H1 (cell line): ENCODE measurements at places on chromosomes 2 and 18.

DNA sequence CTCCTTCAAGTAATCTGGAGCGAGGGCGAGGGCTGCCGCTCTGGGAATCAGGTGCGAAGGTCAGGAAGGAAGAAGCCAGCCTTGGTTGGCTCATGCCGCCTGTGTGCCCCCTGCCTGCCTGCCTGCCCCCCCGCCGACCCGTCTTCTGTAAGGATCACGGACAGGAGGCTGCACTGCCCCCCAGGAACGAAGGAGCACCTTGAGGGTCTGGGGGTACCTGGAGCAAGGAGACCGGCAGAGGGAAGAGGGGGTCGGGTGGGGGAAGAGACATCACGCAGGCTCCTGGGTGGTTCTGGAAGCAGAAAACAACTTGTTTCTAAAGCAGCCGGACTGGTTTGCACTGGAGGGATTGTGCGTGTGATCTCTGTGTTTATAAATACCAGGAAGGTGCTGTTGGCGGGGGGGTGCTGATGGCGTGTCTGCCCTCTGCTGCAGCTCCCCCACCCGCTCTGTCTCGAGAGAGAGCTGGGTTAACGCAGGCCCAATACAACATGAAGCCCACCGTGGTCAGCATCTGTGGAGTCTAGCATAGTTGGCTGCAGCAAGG is 1.7 kb downstream of the FOSL2 start:
- no peak for DNase-seq

- DNase-seq, result no peak
Observed at GRCh38 chr2:23269747-23270146, 115.2 kb upstream of the KLHL29 start.

DNA sequence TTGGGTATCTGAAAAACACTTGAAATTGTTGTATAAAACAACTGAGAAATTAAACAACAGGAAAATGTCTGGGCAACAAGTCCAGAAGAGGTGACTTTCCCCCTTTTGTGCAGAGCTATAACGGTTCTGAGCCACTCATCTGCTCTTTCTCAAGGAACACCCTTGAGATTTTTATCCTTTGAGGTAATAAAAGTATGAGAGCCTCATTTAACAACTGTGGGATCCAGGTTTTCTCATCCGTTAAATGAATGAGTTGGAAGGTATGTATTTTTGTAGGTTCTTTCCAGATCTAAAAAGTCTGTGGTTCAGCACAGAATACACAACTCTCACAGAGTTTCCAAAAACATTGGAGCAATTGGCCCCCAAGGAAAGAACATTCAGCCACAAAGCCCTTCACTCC is 93.0 kb downstream of the ANKRD44 start:
- DNase-seq, result no peak

DNA sequence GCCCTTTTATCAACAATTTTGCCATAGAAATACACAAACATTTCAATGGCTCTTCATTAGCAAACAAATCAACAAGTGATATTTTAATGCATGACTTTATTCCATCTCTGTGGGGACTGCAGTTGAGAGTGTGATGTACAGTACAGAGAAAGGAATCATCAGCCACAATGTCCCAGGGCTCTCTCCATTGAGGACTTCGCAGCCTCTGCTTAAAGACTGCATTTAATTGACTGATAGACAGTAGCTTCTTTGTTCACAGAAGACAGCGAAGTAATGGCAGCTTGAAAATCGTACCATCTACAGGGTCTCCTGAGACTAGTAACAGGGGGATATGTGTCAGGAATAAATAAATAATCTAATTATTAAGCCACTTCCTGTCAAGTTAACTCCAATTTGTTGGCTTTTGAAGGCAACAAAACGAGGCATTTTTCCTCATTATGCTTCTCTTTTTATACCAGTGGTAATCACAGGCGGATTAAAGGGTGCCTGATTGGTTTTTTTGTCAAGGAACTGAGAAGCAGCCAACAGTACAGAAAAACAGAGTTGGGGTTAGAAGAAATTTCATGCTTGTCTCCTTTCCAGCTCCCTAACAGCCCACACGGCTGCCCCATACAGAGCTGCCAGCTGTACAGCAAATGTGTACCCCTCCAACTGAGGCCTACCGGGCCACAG is 164.3 kb downstream of the ZNF521 start:
- no peak for DNase-seq

DNA sequence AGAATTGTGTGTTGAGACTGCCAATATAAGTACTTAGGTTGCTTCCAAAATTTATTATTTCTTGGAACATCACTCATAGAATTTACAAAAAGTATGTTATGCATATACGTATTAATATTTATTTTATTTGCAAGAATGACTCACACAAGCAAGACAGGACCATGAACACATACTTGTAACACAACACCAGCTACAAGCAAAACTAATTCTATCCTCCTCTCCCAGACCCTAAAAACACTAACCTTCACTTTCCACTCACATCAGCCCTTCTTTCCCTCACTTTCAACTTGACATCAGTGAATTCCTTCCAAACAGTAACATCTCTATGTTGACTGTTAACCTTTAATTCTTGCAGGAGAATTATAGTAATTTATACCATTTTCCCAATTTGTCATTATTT is 24.3 kb downstream of the OSBPL1A start:
- no peak for DNase-seq

- DNase-seq, result no peak
Observed at GRCh38 chr2:9974343-9974742, 22.9 kb downstream of the GRHL1 start.

DNA sequence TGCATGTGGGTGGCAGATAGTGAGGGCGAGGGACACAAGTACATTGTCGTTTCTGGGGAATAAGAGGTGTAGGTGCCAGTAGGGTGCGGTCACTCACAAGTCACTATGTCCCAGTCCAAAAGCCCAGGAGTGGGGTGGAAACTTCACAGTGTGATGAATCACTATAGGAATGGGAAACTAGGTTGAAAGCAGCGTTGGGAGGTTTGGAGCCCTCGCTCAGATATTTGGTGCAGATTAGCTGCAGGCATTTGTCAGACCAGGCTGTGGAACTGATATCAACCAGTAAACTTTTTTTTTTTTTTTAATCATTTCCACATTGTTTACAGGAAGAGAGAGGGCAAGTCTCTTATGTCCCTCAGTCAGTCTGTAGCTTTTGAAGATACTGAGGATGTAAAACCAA is 121.8 kb downstream of the CERS6 start:
- DNase-seq, result no peak

DNA sequence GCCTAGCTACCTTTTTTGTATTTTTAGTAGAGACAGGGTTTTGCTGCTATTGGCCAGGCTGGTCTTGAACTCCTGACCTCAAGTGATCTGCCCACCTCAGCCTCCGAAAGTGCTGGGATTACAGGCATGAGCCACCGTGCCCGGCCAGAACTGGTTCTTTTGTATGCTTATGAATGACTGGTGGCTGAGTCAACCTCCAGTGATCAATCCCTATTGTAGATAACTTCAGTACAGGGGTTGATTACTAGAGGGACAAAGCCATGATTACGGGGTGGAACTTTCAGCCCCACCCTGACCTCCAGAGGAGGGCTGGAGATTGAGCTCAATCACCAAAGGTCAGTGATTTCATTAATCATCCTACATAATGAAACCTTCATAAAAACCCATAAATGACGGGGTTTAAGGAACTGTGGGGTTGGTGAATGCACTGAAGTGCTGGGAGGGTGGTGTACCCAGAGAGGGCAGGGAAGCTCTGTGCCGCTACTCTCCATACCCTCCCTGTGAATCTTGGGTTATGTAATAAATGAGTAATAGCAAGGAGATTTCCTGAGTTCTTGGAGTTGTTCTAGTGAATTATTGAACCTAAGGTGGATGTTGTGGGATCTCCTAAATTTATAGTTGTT is 281.8 kb upstream of the CXCR4 start:
- no peak for DNase-seq

DNA sequence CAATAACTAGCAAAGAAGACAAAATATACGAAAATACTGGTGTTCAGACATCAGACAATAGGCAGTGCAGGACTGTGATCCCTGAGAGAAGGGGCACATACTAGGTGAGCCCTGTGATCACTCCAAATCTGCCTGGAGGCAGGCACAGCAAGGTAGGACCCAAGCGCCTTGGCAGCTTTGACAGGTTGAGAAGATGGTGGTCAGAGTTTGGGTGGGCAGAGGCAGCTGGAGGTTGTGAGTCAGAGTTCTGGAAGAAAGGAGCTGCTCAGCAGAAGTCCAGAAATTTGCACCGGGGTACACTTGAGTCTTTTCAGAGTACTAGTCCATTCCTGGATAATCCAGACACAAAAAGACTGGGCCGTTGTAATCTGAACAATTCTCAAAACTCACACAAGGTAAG is 14.0 kb downstream of the KIF1A start:
- no peak for DNase-seq

DNA sequence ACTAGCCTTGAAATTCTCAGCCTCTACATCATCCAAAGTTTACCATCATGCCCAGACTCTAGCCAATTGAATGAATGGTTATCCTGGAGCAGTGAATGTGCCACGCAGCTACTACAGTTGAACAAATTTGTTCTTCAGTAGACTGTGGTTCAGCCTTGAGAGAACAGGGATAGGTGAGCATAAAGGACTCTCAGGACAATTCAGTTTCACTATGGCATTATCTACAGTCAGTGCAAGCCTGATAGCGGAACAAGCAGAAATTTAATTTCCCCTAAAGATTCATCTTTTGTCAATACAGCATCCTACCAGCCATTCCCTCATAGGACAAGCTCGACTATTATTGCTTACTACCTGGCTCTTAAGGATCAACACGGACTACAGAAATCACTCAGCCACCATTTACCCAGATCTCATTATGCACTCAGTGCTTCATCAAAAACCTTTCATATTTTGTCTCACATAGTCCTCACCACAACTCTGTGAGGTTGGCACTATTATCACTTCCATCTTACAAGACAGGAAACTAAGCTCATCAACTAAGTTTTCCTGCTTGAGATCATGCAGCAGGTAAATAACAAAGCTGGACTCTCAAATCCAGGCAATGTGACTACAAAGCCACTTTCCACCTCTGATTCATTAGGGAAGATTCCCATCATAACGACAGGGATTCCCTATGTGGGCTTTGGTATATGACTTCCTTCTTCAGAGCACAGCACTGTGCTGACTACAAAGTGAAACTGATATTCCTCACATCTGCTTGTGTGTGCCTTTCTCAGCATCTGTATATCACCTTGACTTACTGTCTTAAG is 181.5 kb upstream of the ACVR2A start:
- DNase-seq, result no peak

- no peak for DNase-seq
Observed at GRCh38 chr2:132466428-132467028, 49.9 kb downstream of the GPR39 start.

DNA sequence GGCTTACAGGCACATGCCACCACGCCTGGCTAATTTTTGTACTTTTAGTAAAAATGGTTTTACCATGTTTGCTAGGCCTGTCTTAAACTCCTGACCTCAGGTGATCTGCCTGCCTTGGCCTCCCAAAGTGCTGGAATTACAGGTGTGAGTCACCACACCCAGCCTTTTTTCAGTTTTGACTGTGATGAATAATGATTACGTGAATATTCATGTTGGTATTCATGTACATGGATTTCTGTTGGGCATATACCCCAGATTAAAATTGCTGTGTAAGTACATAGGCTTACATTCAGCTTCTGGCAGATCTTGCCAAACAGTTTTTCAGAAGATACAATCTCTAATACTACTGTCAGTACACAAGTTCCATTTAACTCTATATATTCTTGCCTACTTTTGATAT is 20.9 kb downstream of the SLC39A10 start:
- DNase-seq, result no peak

DNA sequence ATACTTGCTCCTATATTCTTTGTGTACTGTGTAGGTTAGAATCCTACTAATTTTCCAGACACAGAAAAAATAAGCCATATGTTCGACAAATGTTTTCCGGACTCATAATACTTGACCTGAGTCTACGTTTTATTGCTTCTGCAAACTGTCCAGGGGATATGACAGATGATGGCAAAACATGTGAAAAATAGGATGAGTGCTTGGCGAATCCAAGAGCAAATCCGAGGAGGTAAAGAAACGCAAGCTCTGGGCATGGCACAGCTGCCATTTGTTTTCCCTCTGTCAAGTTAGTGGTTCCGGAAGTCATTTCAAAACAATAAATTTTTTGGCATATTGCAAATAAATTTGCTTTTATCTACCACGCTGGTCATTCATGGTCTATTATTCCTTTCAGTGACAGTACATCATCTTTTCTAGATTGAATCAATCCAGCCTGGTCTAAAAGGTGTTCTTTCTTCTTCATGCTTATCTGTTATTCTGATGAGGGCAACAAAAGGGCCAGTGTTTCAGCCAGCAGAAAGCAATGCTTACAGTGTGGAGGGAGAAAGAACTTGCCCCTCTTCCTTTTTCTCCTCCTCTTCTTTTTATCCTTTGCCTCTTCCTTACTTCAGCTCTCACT is 476.1 kb upstream of the SOX11 start:
- no peak for DNase-seq

DNA sequence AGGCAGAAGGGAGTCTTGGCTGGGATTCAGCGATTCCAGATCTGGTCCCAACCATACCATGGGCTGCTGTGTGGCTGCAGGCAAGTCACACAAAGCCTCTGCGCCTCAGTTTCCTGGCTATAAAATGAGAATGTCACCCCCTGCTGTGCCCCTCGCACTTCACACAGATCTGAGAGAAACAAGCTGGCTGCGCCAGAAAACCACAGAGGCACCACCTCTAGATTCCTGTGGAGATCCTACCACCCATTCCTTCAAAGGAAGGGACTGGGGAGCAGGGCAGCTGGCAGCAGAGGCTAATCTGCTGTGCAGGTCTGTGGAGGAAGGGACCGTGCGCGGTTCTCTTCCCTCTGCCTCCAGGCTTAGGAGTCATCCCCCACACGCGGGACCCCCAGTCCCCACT is 19.8 kb downstream of the NEURL3 start:
- no peak for DNase-seq

GRCh38 chr2:148745151-148745851 is 100.8 kb downstream of the EPC2 start:
- DNase-seq, result no peak

- no peak for DNase-seq
Observed at GRCh38 chr2:72998234-72998651, 73.3 kb downstream of the SFXN5 start.

DNA sequence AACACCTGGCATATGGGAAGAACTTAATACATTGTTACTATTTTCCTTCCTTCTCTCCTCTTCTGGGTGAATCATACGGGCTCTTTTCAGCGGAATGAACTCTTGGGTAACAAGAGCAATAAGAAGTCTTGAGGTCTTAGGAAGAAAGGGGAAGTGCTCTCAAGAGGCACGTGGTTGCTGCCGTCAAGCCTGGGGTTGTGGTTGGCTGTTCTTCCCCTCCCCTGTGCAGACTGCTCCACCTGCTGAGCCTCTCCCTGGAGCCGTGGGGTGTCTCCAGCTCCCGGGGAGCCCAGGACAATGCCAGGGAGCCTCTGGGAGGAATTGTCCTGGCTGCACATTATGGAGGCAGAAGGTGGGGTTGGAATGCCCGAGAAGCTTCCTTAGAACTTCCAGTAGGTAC is 19.4 kb downstream of the TOGARAM2 start:
- DNase-seq, result no peak

GRCh38 chr2:182581196-182581935 is 134.7 kb upstream of the DNAJC10 start:
- no peak for DNase-seq

GRCh38 chr18:25097057-25097456 is 254.9 kb downstream of the ZNF521 start:
- no peak for DNase-seq
